WERI-Rb-1 (cell line): ENCODE measurements at places on chromosomes 7 and 10.

- DNase-seq, result no peak
These were observed 59.4 kb upstream of the UCN3 start for GRCh38 chr10:5305374-5305773.

DNA sequence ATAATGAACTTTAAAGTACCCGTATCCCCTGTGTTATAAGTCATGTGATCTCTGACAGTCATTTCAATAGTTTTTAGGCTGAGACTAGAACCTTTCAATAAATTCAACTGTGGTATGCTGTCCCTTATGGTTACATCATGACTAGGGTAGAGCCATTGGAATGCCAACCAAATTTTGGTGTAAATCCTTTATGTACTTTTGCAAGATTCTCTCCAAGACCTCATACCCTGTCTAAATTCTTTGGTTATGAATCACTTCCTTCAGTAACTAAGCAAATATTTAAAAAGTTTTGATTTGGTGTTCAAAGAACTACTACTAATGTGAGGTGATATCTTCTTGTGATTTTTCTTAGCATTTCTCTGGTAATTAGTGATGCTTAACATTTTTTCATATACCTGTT, 20.8 kb upstream of the OR6B1 start:
- no peak for DNase-seq

DNA sequence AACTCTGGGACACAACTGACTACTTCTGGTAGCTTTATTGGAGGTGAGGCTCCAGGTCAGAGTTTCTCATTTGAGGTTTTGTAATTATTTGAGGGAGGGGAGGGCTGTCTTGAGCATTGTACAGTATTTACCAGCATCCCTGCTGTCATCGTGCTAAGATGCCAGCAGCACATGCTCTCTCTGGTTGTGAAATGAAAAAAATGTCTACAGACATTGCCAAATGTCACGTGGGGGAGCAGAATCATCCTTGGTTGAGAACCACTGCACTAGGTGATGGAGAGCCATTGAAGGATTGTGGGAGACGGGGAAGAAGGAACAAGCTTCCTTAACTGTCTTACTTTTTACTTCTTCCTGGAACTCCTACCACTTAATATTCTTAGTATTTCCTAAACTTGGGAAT, 5.0 kb downstream of the SEPTIN7 start:
- DNase-seq, result no peak

GRCh38 chr7:7220821-7221220, 38.5 kb downstream of the C1GALT1 start:
- no peak for DNase-seq

GRCh38 chr7:36939816-36940215, 215.5 kb upstream of the AOAH start:
- no peak for DNase-seq

DNA sequence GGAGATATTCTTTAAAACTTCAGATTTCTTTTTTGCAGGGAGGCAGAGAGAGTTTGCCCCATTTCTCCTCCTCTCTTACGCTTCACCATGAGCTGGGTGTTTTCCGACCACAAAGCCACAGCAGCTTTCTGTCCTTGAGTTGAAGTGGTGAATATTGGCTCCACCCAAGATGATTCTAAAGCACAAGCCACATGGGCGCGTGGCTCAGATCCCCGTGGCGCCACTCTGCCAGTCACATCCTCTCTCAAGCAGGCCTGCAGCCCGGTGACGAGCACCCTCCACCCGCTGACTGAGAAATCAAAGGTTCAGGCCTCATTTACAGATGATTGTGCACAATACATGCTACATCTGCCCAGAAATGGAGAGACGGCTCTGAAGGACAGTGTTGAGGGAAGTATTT, 27.6 kb upstream of the RNF32 start:
- no peak for DNase-seq

- DNase-seq, result no peak
These were observed 364.8 kb upstream of the SORCS1 start for GRCh38 chr10:107529350-107529749.

- DNase-seq, result no peak
These were observed 1106.2 kb upstream of the CELF2 start for GRCh38 chr10:9911488-9911887.

GRCh38 chr7:157889480-157889879, 552.7 kb downstream of the DNAJB6 start:
- no peak for DNase-seq

GRCh38 chr7:24665564-24666294, 91.5 kb downstream of the GSDME start:
- peak; percentile 30 for DNase-seq

- peak; percentile 65 for DNase-seq
These were observed at the start of gene HHEX for GRCh38 chr10:92689663-92690210. TSS of gene HHEX (plus strand) at chr10:92689955. CDS start at chr10:92689987, 32 bp downstream.

GRCh38 chr7:98204670-98205069, 6.6 kb upstream of the BHLHA15 start:
- no peak for DNase-seq

DNA sequence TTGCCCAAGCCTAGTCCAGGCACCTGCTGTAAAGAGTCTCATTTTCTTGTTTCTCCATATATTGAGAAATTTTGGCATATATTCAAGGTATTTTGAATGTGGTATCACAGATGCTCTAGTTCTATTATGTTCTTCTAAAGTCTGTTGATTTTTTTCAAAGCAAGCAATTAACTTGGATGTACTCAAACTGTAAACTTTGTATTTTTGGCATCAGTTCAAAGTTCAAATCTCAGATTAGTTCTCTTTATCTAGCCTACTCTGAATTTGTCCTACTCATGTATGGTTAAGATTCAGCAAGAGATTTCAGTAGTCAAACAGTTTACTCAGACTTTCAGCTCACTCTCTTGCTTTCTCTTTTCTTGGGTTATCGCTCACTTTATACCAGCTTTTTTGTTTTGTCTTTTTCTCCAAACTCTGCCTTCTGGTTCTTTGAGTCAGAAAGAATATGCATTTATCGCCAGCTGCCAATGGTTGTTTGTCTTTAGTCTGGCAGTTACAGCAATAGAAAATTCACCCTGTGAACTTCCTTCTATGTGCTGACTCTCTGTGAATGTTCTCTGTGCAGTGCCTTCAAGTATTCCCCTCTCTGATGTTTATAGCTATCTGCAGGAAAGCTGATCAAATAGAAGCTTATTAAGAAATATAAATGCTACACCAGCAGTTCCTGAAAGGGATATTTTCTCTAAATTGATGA, 56.0 kb downstream of the ANKRD7 start:
- DNase-seq, result no peak

- no peak for DNase-seq
These were observed 142.8 kb downstream of the ADK start for GRCh38 chr10:74293686-74294371.

DNA sequence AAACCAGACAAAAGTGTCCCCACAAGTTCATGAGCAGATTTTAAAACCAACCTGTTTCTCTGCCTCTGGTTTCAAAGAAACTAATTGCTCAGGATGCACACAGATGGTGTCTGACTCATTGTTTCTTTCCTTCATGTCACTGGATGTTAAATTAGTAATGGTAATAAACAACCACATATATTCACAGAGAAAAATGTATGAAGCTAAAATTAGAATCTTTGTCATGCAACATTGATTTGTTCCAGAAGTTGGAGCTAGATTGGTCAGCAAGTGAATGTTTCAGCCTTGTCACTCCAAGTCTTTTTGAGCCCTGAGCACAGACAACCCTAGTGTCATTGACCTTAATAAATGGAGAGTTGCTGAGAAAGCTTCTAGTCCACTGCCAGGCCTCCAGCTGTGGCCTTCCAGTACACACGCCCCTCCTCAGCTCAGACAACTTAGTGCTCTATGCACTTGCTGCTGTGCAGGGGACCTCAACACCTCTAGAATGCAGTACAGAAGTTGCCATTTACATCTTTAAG, 175.9 kb downstream of the CCDC71L start:
- no peak for DNase-seq

DNA sequence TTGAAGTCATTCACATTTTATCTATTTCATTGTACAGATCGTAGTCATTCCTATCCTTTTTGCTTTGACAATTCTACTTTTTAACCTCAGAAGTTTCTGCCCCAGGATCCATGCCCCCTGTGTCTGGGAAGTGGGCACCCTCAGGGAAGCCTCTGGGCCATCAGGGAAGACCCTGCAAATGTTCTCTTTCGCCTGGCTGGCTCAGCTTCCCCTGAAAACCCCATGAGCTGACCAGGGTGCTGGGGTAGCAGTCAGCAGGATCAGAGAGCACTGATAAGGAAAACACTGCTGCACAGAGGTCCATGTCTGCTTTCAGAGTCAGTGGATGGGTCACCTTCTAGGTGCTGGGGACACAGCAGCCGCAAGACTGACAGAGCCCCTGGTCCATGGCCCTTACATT, 23.8 kb downstream of the CUZD1 start:
- DNase-seq, result no peak

- DNase-seq, result no peak
These were observed 425.0 kb upstream of the ETV1 start for GRCh38 chr7:14414274-14414986.

GRCh38 chr10:71989661-71990454, 25.7 kb downstream of the CHST3 start:
- no peak for DNase-seq

DNA sequence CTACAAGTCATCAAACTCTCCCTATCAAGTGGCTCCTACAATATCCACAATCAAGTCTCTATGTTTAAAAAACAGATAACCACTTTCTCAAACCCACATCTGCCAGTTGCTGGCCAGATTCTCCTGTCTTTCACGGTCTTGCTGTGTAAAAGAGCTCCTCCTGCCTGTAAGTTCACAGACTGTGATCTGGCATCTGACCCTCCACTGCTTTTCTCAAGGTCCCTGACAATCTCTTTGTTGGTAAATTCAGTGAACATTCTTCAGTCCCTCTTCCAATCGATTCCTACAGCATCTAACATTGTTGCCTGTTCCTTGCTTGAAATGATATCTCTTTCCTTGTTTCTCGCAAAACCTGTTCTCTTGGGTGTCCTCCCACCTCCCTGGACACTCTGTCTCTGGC, 18.5 kb upstream of the LMOD2 start:
- no peak for DNase-seq
